NCI-H2029 treated with DMSO at 0.1 percent for 48 hours (cell line): ENCODE measurements at places on chromosomes 4 and X.
A peak's percentile ranks its signal among the peaks of the same experiment; 100 is the strongest.

GRCh38 chr4:28351826-28352225 lies 1491.2 kb downstream of the STIM2 start:
- no peak for DNase-seq

- DNase-seq = no peak
Observed at GRCh38 chr4:147059064-147059731, 113.5 kb upstream of the TTC29 start.

DNA sequence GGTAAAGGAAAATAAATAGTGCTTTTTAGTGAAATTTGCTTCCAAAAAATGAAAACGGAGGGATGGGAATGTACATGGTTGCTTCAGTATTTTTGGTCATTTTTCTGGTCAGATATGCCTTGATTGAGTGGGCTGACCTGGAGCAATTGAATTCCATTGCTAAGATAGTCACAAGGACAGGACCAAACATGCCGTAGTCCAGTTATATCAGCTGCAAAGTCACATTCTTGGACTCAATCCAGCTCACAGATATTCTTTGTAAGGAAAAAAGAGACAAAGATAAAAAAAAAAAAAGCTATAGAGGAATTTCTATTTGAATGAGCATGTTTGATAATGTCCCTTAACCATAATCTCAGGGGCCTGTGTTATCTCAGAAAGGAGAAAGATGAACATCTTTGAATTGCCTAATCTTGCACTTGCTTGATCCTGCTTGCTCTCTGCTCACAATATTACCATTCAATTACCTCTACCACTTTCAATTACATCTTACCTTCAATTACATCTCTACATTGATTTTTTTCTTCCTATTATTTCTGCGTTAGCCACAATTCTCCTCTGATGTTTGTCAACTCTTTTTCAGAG lies 75.4 kb upstream of the PACRGL start:
- DNase-seq = no peak

DNA sequence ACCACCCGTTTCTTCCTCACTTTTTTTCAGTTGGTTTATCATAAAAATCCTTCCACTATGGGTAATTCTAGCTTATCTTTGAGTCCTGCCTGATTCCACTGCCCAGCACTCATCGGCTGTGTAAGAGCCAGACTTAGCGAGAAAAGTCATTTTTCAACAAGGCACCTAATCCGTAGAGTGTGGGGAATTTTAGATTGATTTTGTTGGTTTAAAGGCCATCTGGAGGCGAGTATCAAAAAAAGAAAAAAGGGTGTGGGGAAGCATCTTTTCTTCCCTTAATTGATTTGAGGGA lies 134.4 kb downstream of the TET2 start:
- DNase-seq = no peak

- DNase-seq = no peak
Observed at GRCh38 chrX:47068214-47068613, 10.0 kb upstream of the RGN start.

GRCh38 chr4:128516301-128516969 lies 228.8 kb upstream of the PGRMC2 start:
- peak; percentile 47 for DNase-seq

DNA sequence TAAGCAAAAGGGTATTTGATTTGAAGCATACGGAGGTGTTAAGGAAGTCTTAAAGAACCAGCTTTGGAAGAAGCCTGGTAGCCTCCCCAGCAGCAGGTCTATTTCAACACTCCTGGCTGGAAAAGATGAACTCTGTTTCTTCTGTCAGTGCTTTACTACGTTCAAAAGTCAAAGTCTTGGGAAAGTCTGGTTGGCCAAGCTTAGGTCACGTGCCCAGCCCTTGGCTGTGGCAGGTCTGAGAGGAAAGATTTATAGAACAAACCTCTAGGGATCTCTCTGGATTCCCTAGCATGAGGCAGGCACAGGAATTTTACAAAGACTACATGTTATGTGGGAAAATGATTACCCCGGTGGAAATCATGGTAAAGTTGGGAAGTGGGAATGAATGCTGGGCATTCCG lies 8.6 kb upstream of the ARHGAP10 start:
- no peak for DNase-seq

DNA sequence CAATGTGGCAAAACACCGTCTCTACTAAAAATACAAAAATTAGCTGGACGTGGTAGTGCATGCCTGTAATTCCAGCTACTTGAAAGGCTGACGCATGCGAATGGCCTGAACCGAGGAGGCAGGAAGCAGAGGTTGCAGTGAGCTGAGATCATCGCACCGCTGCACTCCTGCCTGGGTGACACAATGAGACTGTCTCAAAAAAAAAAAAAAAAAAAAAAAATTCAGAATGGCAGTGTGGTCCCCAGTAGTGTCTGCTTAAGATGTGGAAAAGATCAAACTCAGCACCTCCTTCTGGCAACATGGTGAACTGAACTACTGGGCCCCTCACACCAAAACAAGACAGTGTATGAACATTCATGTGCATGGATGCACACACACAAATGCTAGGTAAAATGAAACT lies 32.2 kb downstream of the SMS start:
- no peak for DNase-seq
